Hindlimb muscle (tissue), 1 donor: ENCODE measurements at places on chromosomes 2 and 18. TPM values are rescaled to one million over a fixed set of nuclear protein-coding genes. Genes with fewer than 3 reads are reported as not detected.

Gene DNAH6
- 0.04 TPM for polyA plus RNA-seq

Gene ACSL3
- 35.8 TPM for polyA plus RNA-seq

Gene KCNJ3
- 0.79 TPM for polyA plus RNA-seq

Gene CCDC68
- polyA plus RNA-seq, result 0.35 TPM

Gene C2orf80
- not detected for polyA plus RNA-seq

Gene DSG2
- 3.8 TPM for polyA plus RNA-seq

Gene CARF
- 8.1 TPM for polyA plus RNA-seq

Gene PKP4
- 26.7 TPM for polyA plus RNA-seq

Gene SLC4A5
- 2.9 TPM for polyA plus RNA-seq

Gene ADRA2B
- polyA plus RNA-seq, result 2.7 TPM

Gene MGAT4A
- polyA plus RNA-seq, result 4.8 TPM

Gene PSTPIP2
- polyA plus RNA-seq, result 1.9 TPM

Gene NPHP1
- polyA plus RNA-seq, result 5.1 TPM

Gene SERPINB11
- not detected for polyA plus RNA-seq

Gene FEV
- 0.58 TPM for polyA plus RNA-seq

Gene SCLY
- 11.3 TPM for polyA plus RNA-seq

Gene C2orf66
- polyA plus RNA-seq, result 0.23 TPM

Gene IL36G
- not detected for polyA plus RNA-seq
